Activated CD8-positive, alpha-beta memory T cell treated with anti-CD3 and anti-CD28 coated beads for 1 hour (primary cell): ENCODE measurements at places on chromosomes 13 and 19.

- no peak for DNase-seq
Observed at GRCh38 chr13:22880741-22881720, 299.7 kb upstream of the SGCG start.

GRCh38 chr19:51143486-51143885, 1.4 kb downstream of the SIGLEC7 start:
- DNase-seq = no peak

DNA sequence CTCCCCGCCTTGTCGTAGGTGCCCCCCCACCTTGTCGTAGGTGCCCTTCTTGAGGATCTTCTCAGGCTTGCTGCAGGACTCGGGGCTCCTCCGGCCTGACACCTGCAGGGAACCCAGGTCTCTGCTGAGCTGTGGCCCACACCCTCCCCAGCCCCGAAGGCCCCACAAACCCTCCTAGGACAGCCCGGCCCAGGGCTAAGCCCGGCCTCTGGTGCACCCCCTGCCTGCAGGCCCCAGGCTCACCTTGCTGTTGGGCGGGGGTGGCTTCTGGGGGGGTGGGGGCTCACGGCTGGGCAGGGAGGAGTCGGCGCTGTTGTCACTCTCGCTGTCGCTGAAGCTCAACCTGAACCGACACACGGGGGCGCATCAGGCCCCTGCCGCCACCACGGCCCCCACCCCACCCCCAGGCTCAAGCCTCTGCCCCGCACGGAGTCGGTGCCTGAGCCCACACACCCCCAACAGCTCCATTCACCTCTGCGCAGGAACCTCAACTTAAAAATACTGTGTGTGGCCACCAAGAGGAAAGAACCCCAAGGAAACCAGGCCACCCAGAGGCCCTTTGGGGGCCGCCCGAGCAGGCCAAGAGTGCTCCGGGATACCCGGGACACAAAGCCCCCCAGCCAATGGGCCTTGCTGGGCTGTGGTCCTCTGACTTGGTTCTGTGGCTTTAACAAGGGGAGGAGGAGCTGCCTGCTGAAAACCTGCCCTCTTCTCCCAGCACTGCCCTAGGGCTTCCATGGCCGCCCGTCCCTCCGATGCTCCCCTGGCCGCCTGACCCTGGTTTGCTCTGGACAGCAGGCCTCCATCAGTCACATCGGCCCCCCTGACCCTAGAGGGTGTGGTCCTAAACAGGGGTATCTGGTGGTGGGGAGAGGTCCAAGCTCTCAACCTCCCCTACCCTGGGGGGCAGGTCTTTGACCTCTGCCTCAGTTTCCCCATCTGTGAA, 65.8 kb downstream of the MLLT1 start:
- DNase-seq = no peak

- DNase-seq = no peak
Observed at GRCh38 chr13:94303644-94304174, 175.8 kb downstream of the DCT start.

- DNase-seq = no peak
Observed at GRCh38 chr13:71291842-71292146, 575.2 kb downstream of the DACH1 start.

- peak; percentile 53 for DNase-seq
Observed at GRCh38 chr19:40806423-40807146, 7.6 kb downstream of the EGLN2 start.

DNA sequence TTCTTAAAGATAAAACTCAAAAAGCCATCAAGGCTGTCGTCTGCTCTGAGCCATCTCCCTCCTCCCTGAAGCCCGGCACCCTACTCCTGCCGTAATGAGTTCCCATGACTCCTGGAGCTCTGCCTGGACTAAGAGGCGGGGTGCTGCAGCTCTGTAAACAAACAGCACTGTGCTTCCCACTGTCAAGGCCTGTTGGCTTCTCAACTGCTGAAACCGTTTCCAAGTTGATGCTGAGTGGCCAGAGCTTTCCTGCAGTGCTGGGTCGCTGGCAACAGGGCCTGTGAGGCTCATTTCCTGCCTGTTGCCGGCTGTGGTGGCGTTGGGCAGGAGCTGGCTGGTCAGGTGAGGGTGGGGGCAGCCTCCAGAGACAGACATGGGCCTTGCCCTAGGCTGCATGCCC, 26.7 kb upstream of the ISYNA1 start:
- no peak for DNase-seq

DNA sequence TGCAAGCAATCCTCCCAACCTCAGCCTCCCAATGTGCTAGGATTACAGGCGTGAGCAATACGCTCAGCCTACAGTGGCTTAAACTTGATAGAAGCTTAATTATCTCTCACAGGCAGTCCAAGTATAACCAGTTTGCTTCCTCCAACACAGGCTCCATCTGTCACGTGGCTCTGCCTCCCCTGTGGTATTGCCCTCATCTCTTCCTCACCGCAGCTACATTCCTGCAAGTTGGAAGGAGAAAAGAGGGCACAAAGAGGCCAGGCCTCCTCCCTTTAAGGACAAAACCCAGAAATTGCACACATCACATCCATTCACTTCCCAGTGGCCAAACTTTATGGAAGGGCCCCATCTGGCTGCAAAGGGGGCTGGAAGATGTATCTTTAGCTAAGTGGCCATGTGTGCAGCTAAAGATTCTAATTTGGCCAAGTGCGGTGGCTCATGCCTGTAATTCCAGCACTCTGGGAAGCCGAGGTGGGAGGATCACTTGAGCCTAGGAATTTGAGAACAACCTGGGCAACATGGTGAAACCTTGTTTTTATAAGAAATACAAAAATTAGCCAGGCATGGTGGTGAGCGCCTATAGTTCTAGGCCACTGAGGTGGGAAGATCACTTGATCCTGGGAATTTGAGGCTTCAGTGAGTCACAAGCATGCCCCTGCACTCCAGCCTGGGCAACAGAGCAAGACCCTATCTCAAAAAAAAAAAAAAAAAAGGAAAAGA, 3.1 kb upstream of the SDHAF1 start:
- no peak for DNase-seq

DNA sequence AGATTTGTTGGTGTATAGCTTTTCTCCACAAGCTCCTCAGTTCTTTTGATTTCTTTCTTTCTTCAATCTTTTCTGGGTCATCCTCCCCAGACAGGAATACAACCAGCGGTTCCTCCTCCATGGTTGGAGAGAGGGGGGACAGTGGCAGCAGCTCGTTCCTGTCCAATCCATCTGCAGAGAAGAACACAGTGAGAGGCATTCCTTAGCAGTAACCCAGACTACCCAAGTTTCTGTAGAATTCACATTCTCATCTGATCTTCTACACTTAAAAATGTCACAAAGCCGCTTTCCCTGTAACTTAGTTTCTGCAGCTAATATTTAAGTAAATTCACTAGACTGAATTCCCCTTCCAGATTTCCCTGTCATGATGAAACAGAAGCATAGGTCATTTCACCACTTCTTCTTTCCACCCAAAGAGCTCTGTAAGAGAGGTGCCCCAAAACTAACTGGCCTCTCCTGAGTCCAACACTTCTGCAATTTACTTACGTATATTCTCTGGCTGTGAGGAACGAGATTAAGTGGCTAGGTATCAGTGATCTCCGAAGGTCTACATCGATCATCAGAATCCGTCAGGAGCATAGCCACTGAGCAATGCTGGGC, 171.9 kb downstream of the TBC1D4 start:
- DNase-seq = no peak

DNA sequence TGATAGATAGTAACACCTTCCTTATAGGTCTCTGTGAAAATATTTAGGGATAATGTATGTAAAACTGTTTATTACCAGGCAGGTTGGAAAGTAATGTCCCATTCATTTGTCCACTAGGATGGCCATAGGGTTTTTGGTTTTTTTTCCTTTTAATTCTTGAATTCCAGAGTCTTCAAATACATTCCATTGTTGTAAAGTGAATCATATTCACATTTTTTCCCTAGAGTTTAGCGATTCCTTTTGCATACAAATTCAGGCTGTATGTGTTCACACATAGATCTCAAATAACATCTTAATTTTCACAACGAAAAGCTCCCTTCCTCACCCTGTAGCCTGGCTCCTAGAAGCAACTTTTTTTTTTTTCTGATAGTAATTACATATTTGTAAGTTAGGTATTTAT, 1.8 kb upstream of the ZNF557 start:
- DNase-seq = no peak

DNA sequence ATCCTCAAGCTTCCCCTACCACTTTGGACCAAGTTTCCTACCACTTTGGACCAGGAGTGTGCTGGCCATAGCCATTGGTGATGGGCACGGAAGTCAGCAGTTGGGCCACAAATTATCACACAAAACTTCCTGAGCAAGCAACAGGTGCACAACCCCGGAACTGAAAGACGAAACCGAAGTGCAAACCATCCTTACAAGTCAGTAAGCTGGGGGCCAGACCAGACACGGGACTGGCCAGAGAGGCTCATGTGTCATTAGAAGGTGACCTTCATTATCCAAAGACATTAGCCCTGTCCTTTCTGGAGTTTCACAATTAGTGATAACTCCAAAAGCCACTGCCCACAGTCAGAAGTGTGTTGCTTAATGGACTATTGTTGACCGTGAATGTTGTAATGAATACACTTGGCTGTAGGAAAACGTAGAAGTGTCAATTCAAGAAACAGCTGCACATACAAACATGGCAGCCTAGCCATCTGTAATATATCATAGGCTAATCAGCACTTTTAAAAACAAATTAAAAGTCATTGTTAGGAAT, 244.1 kb upstream of the IRS2 start:
- no peak for DNase-seq

GRCh38 chr19:3606690-3607289, at the start of gene TBXA2R:
TBXA2R (minus strand) TSS chr19:3606875; CDS start chr19:3600634, 6,241 bp downstream.
- DNase-seq = peak; percentile 31

DNA sequence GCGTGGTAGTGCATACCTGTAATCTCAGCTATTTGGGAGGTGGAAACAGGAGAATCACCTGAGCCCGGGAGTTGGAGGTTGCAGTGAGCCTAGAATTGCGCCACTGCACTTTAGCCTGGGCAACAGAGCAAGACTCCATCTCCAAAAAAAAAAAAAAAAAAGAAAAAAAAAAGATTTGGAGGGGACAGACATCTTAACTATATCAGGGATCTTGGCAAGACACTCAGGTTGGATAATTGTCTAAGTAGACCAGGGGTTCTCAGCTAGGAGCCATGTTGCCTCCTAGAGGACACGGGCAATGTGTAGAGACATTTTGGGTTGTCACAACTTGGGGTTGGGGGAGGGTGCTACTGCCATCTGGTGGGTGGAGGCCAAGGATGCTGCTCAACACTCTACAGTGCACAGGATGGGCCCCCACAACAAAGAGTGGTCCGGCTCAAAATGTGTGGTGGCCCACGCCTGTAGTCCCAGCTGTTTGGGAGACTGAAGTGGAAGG, 1.9 kb upstream of the ZNF580 start:
- no peak for DNase-seq

- DNase-seq = peak; percentile 11
Observed at GRCh38 chr13:41587490-41587889, 130.1 kb downstream of the RGCC start.

DNA sequence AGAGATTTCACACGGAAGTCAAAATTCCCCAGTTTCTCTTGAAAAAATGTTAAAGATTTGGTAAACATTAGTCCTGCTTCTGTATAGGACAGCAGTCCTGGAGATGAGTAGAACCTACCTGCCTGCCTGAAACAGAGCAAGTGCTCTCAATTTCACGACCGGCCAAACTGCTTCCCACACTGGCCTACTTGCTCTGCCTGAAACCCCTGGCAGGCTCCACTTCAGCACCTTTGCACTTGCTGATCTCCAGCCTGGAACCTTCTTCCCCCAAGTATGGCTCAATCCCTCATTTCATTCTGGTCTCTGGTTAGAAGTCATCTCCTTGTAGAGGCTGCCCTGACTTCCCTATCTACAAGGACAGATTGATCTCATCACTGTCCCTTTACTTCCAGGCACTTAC, 271.4 kb downstream of the DLEU7 start:
- DNase-seq = no peak

DNA sequence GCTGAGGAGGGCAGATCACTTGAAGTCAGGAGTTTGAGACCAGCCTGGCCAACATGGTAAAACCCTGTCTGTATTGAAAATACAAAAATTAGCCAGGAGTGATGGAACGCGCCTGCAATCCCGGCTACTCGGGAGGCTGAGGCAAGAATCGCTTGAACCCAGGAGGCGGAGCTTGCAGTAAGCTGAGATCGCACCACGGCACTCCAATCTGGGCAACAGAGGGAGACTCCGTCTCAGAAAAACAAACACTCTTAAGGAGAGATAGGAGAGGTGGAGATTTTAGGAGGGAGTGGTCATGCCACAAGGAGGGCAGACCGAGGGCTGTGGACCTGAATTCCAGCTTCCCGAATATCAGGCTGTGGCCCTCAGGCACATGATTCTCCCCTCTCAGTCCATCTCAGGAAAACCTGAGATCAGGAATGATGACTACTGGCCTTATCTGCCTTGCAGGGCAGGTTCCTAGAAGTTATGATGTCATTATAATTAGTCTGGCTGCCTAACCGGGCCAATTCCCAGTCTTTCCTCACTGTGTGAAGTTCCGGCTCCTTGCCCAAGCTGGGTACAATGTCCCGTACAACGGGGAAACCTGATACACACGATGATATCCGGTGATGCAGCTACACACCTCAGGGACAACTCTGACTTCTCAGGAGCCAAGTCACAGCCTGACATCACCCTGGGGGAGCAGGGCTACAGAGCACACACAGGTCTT, 2.5 kb downstream of the SLC35E1 start:
- DNase-seq = no peak

GRCh38 chr19:38867171-38867780, 10.8 kb downstream of the RINL start:
- DNase-seq = no peak

- no peak for DNase-seq
Observed at GRCh38 chr13:44906230-44906629, 83.0 kb downstream of the NUFIP1 start.

DNA sequence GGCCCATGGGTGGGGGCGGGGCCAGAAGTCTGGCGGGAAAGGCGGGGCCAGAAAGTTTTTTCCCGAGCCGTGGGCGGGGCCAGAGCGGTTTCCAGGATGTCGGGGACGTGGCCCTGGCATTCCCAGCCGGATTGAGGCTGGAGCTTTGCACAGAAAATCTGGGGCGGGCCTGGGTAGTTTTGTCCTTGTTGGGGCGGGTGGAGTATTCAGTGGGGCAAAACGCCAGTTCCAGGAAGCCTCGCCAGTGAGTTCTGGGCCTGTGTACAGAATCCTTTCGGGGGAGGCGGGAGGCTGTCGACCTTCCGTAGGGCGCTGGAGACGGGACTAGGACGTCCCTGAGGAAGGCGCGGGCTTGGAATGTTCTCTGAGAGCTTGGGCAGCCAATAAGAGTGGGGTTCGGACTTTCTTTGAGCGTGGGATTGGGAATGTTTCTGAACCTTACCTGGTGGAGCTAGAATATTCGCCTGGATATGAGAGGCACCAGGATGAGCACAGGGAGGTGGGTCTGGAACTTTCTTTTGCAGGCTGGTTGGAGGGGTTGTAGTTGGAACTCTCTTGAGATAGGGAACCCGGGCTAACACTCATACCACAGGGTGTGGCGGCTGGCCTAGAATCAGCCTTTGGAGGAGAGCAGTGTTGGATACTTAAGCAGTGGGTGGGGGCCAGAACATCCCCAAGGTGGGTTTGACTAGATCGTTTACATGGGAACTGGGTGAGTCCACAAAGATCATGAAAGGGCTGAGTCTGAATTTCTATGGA, 1.3 kb downstream of the CCDC9 start:
- no peak for DNase-seq

- DNase-seq = no peak
Observed at GRCh38 chr13:66189986-66190385, 1040.2 kb downstream of the PCDH9 start.
